SJCRH30 (cell line): ENCODE measurements at places on chromosomes 11 and 22. TPM values are rescaled to one million over a fixed set of nuclear protein-coding genes. Genes with fewer than 3 reads are reported as not detected.

The DUSP8 gene
- total RNA-seq, result 0.71 and 0.83 TPM in 2 replicates

The UBQLN3 gene
- not detected in 2 replicates for total RNA-seq

The USP35 gene
- total RNA-seq, result 3.0 and 5.1 TPM in 2 replicates

The SPDYC gene
- 0.18 TPM in 1 of 2 replicates, not detected in the other for total RNA-seq

The OMP gene
- 0.35 and 0.67 TPM in 2 replicates for total RNA-seq

The SCN3B gene
- total RNA-seq, result 2.1 and 2.5 TPM in 2 replicates

The NOX4 gene
- not detected in 2 replicates for total RNA-seq

The DCHS1 gene
- 9.5 and 9.6 TPM in 2 replicates for total RNA-seq

The MMP12 gene
- total RNA-seq, result not detected in 2 replicates

The APOA4 gene
- not detected in 2 replicates for total RNA-seq

The WNT7B gene
- total RNA-seq, result not detected in 2 replicates

The KCNQ1OT1 gene
- total RNA-seq, result 8.5 and 12.3 TPM in 2 replicates

The OR8D4 gene
- not detected in 2 replicates for total RNA-seq

The CSF2RB gene
- not detected in 2 replicates for total RNA-seq

The OR52H1 gene
- not detected in 2 replicates for total RNA-seq

The SYT7 gene
- 1.1 and 1.3 TPM in 2 replicates for total RNA-seq

The OR52N4 gene
- not detected in 2 replicates for total RNA-seq

The TRIM64C gene
- not detected in 2 replicates for total RNA-seq

The CLTCL1 gene
- 7.1 and 7.5 TPM in 2 replicates for total RNA-seq

The OR51B2 gene
- total RNA-seq, result not detected in 2 replicates

The TRPC6 gene
- total RNA-seq, result not detected in 2 replicates

The MS4A3 gene
- total RNA-seq, result not detected in 2 replicates

The UCP3 gene
- total RNA-seq, result 0.53 and 1.2 TPM in 2 replicates

The RGL4 gene
- 0.03 TPM in 1 of 2 replicates, not detected in the other for total RNA-seq

The KLHL35 gene
- total RNA-seq, result not detected in 2 replicates

The DMC1 gene
- not detected in 2 replicates for total RNA-seq

The OR51E2 gene
- not detected in 2 replicates for total RNA-seq

The AP1B1 gene
- total RNA-seq, result 40.5 and 41.3 TPM in 2 replicates

The TMPRSS4 gene
- total RNA-seq, result not detected in 2 replicates

The SYT8 gene
- 1.7 and 2.7 TPM in 2 replicates for total RNA-seq
